ENCODE measurements at places on chromosomes 16 and 17. TPM values are rescaled to one million over a fixed set of nuclear protein-coding genes. Genes with fewer than 3 reads are reported as not detected.

The SLC35G6 gene
- polyA plus RNA-seq: 0.12 TPM

The CDR2 gene
- 79.1 TPM for polyA plus RNA-seq

The CES5A gene
- polyA plus RNA-seq: not detected

The ETV4 gene
- 0.09 TPM for polyA plus RNA-seq

The ENPP7 gene
- 0.26 TPM for polyA plus RNA-seq

The RUSF1 gene
- 22.2 TPM for polyA plus RNA-seq

The CLEC10A gene
- not detected for polyA plus RNA-seq

The CA4 gene
- not detected for polyA plus RNA-seq
